ENCODE measurements at places on chromosomes 6 and 20.
A peak's percentile ranks its signal among the peaks of the same experiment; 100 is the strongest.

GRCh38 chr20:48620507-48621375, 207.1 kb downstream of the PREX1 start:
- DNase-seq: peak; percentile 85

GRCh38 chr20:40433341-40433861, 255.6 kb downstream of the MAFB start:
- no peak for DNase-seq

DNA sequence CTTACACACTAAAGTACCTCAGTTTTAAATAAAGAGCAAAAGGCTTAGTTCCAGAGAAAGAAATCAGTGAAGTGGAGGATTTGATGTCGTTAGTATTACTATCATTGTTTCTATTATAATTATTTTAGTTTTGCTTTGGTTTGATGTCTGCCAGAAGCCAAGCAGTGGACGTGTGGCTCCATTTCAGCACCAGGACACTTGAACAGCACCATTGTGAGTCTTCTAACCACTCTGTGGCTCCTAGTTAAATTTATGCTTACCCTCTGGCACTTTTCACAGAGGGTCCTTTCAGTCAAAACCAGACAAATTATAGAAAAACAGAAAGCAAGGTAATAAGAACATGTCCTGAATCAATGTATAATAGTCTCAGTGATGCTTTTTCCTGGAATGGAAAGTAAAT, 3.4 kb downstream of the COL9A1 start:
- DNase-seq: no peak

DNA sequence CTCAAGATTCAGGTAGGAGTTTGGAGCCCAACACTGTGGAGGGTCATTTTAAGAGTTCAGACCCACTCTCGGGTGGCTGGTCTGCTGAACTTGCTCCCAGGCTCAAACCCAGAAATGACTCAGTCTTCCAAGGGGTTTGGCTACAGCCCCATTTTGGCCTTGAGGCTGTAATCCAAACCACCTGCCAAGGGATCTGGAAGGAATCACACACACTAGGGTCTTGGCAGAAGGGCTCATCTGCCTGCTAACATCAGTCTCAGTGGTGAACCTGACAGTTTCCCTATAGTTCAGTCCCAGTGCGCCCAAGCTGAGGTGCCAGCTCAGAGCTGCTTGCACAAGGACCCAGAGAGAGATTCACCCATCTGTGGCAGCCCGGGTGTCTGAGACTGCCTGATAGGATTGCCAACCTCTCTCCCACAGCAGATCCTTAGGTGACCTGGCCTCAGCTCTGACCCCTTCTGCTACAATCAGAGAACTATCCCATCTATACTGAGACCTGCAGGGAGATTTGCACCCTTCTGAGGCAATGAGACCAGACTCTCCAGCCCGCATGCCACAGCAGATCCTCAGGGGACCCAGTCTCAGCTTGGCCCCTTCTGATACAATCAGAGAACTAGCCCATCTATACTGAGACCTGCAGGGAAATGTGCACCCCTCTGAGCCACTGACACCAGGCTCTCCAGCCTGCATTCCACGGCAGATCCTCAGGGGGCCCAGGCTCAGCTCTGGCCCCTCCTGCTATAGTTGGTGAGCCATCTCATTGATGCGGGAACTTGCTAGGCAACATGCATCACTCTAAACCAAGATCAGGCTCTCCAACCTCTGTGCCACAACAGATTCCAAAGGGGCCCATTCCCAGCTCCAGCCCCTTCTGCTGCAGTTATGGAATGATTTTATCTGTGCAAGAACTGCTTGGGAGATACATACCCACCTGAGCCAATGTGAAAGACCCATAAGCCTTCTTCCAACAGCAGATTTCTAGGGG, 48.2 kb downstream of the THBS2 start:
- DNase-seq: no peak

- DNase-seq: peak; percentile 68
Observed at GRCh38 chr6:142946924-142947713, 2.1 kb upstream of the HIVEP2 start.

- DNase-seq: no peak
Observed at GRCh38 chr6:41371992-41372831, 36.8 kb downstream of the NCR2 start.

Data from amygdala (tissue), 56 donors.